Substantia nigra (tissue), 51 donors: ENCODE measurements at places on chromosomes 16 and 17.

DNA sequence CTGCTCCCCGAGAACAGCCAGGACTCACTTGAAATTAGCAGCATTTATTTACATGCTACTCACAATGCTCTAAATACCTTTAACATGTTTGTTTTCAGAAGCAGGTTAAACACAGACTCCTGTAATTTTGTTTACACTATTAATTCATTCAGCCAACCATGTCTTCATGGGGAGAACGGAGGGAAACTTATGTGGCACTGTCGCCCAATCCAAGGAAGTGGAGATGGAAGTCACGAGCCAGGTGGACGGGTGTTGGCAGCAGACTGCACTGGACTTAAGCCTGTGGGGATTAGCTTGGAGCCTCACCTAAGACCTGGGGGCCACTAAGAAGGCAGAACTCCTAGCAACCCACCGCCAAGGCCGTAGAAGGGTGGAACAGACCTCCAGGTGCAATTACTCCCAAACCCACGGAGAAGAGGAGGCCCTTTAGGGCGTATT is 8.8 kb upstream of the GFAP start:
- no peak for DNase-seq

DNA sequence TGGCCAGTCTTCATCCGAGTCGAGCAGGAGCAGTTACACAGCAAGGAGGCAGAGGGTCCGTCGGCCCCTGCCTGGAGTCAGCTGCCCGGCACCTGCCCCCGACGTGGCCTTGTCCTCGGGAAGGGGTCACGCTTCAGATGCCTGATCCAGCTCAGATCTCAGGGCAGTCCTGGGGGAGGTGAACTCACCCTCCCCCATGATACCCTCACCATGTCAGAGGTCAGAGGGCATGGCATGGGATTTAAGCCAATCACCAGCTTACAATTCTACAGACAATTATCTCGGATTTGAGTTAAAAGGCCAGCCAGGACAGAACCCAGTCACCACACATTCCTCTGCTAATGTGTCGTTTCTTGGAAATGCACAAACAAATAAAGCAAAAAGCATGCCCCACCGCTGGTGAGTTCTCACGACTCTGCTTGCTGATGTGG is 211.3 kb downstream of the FOXL1 start:
- no peak for DNase-seq

DNA sequence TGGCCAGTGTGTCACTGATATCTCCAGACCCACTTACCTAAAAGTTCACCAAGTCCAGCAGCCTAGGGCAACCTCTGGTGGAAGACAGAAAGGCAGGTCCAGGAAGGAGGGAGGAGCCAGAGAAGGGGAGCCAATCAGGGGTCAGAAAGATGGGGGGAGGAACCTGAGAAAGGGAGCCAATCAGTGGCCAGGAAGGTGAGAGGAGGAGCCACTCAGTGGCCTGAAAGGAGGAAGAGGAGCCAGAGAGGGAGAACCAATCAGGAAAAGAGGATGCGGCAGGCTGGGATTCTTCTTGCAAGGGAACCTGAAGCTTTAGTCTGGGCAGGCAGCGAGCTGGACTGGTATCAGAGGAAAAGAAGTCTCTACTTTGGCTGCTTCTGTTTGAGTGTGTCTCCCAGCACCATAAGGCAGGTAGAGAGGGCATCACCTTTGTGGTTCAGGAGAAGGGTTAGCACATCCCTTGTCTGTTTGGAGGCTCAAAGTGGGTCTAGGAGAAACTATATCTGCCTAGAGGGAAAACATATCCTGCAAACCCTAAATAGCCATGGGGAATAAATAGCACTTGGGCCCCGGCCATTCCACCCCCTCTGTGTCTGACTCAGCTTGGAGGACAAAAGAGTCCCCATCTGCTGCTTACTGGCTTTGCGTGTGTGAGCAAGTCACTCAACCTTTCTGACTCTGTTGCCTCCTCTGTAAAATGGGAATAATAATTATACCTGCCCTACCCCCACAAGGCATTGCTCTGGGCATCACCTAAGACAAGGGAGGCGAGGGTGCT is 43.4 kb upstream of the CRHR1 start:
- DNase-seq = no peak

GRCh38 chr17:43628089-43628650 is 33.6 kb downstream of the MEOX1 start:
- no peak for DNase-seq
